8988T (cell line): ENCODE measurements at places on chromosomes 4 and X.
A peak's percentile ranks its signal among the peaks of the same experiment; 100 is the strongest.

DNA sequence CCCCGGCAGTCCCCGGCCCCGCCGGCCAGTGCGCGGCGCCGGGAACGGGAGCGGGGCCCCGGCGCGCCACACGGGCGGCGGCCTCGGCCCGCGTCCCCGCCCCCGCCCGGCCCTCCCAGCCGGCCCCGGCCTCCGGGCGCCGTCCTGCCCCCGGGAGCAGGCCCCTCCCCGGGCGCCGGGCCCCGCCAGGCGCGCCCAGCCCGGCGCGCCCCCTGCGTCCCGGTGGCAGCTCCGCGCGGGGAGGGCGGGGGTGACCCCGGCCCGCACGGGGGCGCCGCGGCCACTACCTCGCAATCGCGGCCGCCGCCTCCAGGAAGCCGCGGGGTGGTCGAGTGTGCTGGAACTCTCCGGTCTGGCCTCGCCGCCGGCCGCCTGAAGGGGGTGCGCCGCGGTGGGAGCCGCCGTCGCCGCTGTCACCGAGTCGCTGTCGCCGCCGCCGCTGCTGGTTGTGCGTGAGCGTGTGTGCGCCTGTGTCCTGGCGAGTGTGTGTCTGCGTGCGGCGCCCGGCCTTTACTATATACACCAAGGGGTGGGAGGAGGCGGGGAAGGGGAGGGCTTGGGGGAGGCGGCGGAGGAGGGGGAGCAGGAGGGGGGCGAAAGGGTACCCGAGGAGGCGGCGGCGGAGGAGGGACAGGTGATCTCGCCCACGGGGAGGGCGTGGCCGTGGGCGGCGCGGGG, at the start of gene RAI2:
Gene RAI2, minus strand, starts transcription at position 488 of the 678 bp plus-strand sequence. CDS start 59,288 bp downstream, outside the sequence.
- DNase-seq: peak; percentile 29

DNA sequence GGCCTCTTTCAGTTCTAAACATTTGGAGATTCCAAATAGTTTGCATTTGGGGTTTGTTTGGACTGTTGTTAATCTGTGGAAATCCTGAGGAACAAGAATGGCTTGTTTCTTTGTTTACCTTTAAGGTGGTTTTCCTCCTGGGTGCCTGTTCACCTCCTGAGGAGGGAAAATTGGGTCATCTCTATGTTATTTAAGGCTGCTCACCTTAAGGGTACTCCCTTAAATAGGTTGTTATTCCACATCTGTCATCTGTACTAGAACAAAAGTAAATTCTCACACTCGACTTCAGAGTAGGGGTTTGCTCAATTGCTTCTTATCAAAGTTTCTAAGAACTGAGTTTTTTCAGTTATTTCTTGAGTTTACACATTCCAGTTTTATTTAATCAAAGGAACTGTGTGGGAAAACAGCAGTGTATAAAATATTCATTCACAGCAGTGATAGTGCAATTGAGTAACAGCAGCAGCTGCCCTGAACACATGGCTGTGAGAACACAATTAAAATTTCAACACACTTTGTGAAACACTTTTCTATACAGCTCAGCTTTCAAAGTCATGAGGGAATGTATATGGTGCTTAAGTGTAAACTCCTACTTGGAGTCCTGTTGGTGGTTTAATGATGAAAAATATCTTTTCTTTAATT, 238.5 kb upstream of the PGRMC2 start:
- no peak for DNase-seq

GRCh38 chrX:17580539-17581152, 156.6 kb upstream of the SCML1 start:
- DNase-seq: no peak

- no peak for DNase-seq
Measured at GRCh38 chrX:12686331-12686730, 104.9 kb upstream of the PRPS2 start.

DNA sequence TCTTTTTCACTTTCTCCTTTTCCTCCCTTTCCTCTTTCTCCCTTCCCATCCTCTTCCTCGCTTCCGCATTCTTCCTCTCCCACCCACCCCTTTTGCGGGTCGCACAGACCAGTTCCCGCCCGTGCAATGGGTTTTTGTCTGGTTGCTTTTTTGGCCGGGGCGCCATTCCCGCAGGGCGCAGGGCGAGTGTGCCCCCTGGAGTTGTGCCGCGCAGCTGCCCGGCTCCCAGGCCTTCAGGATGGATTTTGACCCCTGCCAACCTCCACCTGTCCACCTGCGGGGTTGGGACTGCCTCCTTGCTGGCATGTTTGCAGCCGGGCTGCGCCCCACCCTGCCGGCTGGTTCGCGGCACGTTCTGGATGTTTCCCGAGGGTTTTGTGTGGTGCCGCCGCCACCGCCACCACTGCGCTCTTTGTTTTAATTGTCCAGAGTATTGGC, 578 bp upstream of the SEL1L3 start:
- DNase-seq: peak; percentile 67

DNA sequence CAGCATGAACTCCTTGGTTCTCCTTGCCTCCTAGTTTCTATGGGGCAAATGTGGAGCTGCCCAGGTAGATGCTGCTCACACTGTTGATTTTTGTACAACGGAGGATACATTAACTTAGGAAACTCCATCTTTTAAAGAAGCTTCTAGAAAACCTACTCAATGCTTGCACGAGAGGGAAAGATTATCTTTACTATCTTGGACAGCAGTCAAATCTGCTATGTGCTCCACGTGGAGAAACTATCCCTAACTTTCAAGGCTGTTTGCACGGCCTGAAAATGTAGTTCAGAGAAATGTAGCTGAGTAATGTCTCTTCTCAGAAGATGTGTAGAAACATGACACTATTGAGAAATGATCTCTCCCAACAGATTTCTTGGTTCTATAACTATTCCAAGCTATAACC, 1530.9 kb upstream of the PABPC4L start:
- DNase-seq: no peak

DNA sequence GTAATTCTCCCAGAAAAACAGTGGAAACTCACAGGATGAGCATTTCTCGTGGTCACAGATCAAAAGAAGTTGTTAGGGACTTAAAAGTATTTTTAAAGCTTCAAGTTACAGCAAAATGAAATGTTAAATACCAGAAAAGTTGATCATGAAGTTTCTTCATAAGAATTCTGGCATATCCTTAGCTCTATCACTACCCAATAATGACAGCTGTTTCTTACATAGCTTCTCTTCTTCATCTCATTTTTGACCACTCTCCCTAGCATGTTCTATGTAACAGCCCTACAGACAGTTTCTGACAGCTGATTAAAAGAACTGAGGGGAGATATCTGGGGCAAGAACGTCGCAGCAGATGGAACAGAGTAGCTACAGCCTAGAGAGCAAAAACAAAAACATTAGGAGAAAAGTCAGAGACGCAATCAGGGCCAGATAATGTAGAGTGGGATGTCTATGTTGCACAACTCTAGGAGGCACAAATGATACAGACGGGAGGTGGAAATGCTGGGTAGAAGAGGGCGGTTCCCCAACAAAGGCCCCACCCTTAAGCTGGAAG, 108.7 kb downstream of the CORIN start:
- no peak for DNase-seq

DNA sequence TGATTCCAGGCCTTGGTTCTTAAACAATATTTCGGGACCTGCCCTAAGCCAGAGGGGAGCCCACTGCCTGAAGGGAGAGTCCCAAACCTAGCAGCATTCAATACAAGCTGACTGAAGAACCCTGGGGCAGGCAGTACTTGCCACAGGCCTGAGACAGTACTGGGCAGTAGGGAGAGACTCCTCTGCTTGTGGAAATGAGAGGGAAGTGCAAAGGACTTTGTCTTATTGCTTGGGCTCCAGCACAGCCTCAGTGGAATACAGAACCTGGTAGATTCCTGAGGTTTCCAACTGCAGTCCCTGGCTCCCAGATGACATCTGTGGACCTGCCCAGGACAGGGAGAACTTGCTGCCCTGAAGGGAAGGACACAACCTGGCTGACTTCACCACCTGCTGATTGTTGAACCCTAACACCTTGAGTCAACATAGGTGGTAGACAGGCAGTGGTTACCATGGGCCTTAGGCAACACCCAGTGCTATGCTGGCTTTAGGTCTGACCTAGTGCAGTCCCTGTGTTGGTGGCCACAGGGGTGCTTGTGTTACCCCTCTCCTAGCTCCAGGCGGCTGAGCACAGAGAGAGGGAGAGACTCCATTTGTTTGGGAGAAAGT, 20.3 kb upstream of the ABCG2 start:
- no peak for DNase-seq

GRCh38 chr4:94219402-94219801, 11.7 kb downstream of the SMARCAD1 start:
- no peak for DNase-seq

DNA sequence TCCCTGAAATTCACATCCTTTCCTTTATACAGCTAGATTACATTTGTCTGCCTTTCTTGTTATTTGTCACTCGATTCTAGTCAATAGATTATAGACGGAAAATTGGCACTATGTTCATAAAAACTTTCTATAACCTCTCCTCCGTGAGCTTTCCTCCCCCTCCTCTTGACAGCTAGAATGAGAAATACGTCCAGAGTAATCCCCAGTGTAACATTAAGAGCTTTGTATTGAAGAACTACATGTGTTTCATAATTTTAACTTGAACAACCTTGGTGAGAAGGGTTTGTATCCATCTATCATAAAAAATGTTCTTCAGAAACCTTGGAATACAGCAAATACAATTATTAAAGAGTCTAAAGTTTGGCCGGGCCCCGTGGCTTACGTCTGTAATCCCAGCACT, 1707.4 kb downstream of the PCDH7 start:
- no peak for DNase-seq
